Stimulated activated CD8-positive, alpha-beta memory T cell treated with anti-CD3 and anti-CD28 coated beads, Interleukin-15, amount 100 ng/mL, for 24 hours (primary cell): ENCODE measurements at places on chromosomes 5 and 9.

DNA sequence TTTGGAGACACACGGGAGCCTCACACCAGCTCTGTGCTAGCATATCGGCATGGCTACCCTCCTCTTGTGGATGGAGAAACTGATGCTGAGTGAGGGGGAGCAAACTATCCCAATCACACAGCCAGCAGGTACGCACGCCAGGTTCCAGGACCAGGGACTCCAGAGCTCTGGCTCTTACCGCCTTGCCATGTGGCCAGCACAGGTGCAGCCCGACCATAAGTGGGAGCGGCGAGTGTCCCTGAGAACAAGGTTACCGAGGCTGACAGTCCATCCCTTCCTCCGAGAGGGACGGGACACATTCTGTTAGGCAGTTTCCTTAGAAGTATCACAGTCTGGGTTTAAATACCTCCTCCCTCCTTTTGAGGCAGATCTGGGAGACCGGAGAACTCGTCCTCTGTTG, 86.0 kb downstream of the PAX5 start:
- no peak for DNase-seq

DNA sequence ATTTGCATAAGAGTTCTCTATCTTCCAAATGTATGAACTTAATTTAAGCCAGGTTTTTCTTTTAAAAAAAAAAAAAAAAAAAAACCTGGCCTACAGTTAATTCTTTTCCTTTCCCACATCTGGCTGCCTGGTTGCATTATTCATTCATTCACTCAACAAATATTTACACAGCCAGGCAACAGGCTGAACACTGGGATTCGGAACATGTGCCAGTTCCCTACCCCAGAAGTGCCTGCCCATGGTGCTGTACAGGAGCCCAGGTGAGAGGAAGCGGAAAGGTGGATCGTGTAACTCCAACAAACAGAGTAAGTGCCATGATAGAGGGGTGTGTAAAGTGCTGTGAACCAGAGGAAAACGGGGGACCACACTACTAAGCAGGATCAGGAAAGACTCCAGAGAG, 93.6 kb downstream of the CDK5RAP2 start:
- no peak for DNase-seq

GRCh38 chr9:127896395-127897192, 2.8 kb downstream of the ST6GALNAC6 start:
- no peak for DNase-seq

GRCh38 chr5:133251296-133252132, 199.7 kb downstream of the HSPA4 start:
- no peak for DNase-seq

DNA sequence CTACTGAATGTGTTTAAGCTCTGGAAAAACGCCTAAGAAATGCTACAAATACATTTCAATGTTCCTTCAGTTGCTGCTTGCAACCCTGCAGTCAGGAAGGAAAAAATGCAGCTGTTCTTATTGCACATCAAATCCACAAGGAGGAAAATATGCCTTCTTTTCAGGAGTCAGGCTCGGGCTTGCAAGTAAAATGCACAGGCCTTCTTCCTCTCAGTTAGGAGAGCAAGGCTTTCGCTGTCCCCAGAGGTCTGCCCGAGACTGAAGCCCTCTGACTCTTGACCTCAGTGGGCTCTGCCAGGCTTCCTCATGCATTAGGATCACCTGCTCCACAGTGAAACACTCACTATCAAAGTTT, 899 bp upstream of the SHC3 start:
- DNase-seq = no peak

DNA sequence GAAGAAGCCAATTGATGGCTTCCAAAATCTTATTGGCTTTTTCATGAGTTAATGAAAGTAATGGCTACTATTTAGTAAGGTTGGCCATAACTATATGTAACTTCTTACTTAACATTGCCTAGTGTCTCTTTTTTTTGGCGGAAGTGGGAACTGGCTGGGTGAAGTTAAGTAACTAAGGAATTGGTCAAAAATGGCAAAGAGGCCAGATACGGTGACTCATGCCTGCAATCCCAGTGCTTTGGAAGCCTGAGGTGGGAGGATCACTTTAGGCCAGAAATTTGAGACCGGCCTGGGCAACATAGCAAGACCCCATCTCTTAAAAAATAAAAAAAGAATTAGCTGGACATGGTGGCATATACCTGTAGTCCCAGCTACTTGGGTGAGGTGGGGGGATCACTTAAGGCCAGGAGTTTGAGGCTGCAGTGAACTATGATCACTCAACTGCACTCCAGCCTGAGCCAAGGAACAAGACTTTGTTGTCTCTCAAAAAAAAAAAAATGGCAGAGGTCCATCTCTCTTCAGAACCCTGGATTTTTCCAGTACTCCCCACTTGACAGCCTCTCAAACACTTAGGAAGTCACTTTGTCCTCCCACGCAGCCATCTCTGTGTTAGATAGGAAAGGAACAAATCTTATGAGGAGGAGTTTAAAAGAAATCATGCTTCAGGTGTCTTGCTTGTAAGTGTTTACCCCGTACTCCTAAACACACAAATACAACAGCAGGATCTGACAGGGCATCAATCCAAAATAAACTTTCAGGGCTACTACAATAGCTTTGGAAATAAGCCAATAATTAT, 75.7 kb downstream of the TEK start:
- no peak for DNase-seq

DNA sequence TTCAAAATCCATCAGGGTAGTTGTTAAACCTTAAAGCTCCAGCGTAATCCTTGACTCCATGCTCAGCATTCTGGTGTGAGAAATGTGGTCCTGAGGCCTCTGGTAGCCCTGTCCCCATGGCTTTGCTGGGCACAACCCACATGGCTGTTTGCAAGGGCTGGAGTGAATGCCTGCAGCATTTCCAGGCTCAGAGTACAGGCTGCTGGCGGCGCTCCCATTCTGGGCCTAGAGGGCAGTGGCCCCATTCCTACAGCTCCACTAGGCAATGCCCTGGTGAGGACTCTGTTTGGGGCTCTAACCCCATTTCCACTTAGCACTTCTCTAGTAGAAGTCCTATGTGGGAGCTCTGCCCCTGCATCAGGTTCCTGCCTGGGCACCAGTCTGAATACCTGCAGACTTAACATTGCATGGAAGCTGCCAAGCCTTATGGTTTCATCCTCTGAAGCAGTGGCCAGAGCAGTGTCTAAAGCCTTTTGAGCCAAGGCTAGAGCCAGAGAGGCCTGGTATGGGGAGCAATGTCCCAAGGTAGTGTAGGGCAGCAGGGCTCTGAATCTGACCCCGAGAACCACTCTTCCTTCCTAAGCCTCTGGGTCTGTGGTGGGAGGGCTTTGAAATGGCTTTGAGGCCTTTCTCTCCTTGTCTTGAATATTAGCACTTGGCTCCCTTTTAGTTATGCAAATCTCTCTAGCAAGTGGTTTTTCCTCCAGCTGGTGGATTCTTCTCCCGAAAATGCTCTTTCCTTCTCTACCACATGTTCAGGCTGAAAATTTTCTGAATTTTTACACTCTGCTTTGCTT, 5.8 kb upstream of the ALDH1A1 start:
- no peak for DNase-seq

- no peak for DNase-seq
These were observed 984 bp upstream of the RAD23B start for GRCh38 chr9:107281922-107282667.

- DNase-seq = no peak
These were observed 63.1 kb downstream of the GNAQ start for GRCh38 chr9:77968506-77968905.

GRCh38 chr9:83596899-83597504, 25.9 kb upstream of the IDNK start:
- peak; percentile 22 for DNase-seq

DNA sequence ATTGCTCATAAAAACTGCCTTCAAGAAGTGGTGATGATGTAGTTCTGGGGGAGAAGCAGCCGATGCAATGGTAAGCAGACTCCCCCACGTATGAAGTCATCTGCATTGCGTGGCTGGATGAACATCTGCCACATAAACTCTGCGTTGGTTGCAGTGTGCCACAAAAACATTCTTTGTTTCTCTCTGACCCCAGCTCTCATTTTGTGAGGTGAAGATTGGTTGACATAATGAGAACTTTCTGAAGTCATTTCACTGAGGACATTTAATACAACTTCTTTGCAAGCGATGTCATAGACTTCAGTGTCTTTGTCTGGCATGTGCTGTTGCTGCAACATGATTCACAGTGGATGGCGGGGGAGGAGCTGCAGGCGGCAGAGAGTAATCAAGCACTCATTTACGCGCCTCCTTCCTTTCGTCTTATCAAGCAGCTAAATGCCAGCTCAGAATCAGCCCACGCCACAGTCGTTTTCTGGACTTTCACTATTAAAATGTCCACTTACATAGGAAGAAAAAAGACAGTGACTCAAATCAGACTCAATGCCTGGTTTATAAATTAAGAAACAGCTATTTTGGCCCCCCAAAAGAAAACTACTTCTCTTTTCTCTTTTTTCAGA, 91.5 kb upstream of the NFIL3 start:
- no peak for DNase-seq

DNA sequence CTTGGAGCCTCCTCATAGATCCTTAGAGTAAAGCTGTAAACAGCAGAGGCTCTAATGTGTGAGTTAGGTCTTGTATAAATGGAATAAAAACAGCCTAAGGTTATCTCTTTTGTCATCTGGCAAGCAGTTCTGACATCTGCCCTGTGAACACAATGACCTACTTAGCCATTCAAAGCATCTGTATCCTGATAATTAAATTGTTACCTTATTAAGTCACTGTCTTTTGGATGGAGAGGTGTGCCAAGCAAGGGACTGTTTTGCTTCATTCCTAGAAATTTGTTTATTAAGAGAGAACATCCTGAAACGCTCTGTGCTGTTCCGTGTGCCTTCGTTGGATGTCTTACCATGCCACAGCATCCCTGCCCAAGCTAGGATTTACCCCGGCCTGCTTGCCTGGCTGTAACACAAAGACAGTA, 1.5 kb downstream of the LSM11 start:
- DNase-seq = no peak

GRCh38 chr5:43514471-43514815, 505 bp downstream of the C5orf34 start:
- no peak for DNase-seq

DNA sequence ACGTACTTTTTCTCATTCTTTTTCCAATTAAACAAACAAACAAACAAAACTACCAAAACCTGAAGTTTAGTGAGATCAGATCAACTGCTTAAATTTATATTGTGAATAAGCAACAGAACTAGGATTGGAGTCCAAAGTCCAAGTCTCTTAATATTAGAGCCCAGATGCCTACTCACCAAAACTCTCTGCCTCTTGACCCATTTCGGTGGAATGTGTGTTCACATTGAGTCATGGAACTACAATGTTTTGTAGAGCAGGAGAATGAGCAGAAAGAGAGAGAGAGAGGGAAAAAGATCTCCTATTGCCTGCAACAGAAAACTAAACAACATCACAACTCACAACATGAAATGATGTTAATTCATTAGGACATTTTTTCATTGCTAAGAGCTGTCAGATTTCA, 751.1 kb downstream of the TLR4 start:
- DNase-seq = no peak

- DNase-seq = no peak
These were observed 8.5 kb upstream of the TPM2 start for GRCh38 chr9:35698231-35698630.

DNA sequence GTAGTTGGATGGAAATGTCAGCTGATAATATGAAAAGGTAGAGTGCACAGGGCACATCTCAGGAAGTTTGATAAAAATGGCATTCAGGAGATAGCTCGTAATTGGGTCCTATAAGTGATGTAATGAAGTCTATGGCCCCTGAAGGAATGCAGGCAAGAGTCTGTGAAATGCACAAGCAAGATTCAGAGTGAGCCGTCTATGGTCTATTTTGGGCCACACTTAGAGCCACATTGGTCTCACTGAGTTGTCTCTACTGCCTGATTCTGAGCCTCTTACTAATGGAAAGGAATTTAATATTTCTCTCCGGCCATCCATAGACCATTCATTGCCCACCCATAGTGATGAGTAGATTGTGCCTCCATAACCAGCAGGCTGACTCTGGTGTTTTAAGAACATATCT, 111.3 kb upstream of the KCNN2 start:
- DNase-seq = no peak

GRCh38 chr5:137142764-137143605, 356.1 kb downstream of the SPOCK1 start:
- no peak for DNase-seq

DNA sequence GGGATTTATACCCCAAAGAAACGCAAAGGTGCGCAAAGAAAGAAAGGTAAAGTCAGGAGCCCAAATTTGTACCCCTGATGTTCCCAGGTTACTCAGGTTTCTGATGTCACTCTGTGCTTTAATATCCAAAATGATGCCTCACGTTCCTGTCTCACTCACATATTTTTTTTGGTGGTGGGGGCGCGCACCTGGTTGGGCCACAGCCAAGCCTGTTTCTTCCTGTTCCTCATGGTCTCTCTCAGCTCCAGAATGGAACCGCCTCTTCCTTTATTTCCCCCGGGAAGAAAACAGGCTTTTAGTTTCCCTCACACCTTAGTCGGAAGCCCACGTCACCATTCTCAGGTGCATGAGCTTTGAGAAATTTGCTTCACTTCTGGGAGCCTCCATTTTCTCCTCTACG, 118.3 kb upstream of the BOD1 start:
- DNase-seq = no peak

- no peak for DNase-seq
These were observed 101.1 kb upstream of the GNAQ start for GRCh38 chr9:78132701-78133058.

DNA sequence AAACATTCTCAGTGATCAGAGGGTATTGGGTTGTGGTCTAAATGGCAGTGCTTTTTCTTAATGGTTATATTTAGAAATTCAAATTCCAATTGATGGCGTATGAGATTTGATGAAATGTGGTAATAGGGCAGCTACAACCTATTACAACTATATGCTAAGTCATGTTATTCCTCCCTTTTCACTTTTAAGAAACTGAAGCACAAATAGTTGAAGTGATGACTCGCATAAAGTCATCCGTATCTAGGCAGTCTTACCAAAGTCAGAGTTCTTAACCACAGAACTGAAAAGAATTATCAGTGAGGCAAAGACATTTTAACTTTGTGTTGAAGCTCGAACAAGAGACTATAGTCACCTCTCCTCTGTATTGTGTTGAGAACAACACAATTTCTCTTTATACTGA, 28.2 kb downstream of the C9orf152 start:
- no peak for DNase-seq

DNA sequence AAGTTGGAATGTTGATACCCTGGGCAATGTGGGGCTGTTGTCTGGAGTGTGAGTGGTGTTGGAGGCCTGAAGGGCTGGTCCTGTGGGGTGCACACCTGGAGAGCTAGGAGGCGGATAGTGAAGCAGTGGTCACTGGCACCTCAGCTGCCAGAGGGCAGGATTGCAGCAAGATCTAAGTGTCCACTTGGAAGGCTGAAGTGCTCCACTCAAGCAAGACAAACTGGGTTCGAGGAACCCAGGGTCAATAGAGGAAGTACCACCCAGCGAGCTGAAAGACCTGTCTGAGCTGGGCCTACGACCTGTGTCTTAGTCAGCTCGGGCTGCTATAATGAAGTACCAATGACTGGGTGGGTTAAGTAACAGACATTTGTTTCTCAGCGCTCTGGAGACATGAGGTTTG, 39.7 kb upstream of the TJP2 start:
- no peak for DNase-seq
